Trophoblast cell (in vitro differentiated cells and primary cell): ENCODE measurements at places on chromosomes 11 and 22.

- DNase-seq = peak; percentile 58
Observed at GRCh38 chr11:94751218-94751609, 16.9 kb upstream of the AMOTL1 start.

- DNase-seq = peak; percentile 51
Observed at GRCh38 chr11:10858439-10859325, 829 bp upstream of the ZBED5 start.

- no peak for DNase-seq
Observed at GRCh38 chr22:47474895-47475294, 712.4 kb downstream of the TBC1D22A start.

DNA sequence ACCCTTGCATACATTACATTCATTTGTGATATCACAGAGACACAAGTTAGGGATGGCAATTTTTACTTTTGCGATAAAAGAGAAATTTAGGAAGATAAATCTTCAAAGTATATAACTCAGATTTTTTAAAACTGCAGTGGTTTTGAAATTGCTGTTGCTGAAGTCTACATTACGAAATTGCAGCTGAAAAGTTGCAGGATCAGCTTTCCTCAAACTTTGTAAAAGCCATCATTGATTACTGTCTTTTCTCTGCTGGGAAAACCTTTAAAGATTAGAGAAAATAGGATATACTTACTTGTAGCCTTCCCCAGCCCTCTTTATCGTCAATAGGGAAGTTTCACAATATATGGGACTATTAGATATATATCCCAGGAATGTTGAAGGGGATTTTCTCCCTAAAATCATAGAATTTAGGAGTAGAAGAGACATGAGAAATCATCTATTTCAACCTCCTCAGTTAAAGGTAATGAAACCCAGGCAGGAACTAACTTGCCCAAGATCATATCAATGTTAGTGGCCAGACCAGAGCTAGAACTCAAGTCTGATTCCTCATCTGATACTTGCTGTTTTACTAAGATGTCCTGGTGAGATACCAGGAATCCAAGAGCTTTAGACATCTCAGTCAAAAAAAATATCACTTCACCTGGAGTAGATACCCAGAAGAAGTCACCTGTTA lies 10.4 kb upstream of the AGBL2 start:
- no peak for DNase-seq

GRCh38 chr22:36315325-36315724 lies 62.4 kb downstream of the APOL1 start:
- no peak for DNase-seq

- DNase-seq = no peak
Observed at GRCh38 chr11:119531056-119531455, 108.1 kb upstream of the THY1 start.

GRCh38 chr11:128772814-128773213 lies 78.9 kb downstream of the FLI1 start:
- DNase-seq = no peak

DNA sequence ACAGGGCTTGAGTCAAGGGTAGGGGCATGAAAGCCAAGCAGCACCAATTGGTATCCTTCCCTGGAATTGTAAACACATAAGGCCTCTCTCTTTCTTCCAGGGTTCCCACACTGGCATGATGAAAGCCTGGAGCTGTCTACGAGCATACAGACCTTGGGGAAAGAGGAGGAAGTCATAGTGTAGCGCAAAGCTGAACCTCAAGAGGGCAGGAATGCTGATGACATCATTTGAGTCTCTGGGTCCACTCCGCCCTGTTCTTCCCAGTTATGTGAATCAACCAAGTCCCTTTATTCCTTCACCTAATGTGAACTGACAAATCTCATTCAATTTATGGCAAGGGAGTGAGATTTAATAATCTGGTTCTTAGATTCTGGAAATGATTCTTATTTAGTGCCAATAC lies 266.4 kb upstream of the NCAM1 start:
- DNase-seq = no peak

- DNase-seq = no peak
Observed at GRCh38 chr11:27406498-27407354, 43.7 kb upstream of the CCDC34 start.

DNA sequence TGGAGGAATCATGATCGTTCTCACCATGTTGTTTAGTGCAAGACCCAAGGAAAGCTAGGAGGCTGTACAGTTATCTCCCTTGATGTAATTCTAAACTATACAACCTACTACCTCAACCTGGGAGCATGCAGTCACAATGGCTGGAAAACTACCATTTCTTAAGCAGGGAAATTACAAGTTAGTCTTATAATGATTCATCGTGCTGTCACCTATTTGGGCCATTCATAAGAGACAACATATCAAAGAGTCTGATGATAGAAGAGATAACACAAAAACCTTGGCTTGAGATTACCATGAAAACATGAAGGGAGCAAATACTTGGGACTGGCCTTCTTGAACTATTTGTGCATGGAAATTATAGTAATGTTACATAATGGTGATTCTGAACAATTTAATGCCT lies 30.5 kb upstream of the BLID start:
- no peak for DNase-seq

GRCh38 chr22:26033071-26033470 lies 136.2 kb upstream of the SEZ6L start:
- no peak for DNase-seq

DNA sequence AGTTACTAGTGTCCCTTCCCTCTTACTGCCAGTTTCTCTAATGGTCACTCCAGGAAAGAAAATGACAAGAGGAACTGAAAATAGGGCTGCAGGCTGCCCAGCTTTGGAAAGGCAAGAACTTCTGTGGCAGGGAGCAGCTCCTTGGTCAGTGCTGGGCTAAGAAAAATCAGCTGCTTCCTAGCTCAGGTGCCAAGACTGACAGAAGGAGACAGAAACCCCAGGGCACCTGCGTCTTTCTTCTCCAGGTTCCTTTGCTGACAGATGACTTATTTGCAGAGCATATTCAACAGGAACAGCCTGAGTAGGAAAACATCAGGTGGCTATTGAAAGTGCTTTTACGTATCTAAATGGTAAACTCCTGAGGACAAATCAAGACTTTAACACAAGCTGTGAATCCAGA lies 25.4 kb downstream of the MAML2 start:
- no peak for DNase-seq

DNA sequence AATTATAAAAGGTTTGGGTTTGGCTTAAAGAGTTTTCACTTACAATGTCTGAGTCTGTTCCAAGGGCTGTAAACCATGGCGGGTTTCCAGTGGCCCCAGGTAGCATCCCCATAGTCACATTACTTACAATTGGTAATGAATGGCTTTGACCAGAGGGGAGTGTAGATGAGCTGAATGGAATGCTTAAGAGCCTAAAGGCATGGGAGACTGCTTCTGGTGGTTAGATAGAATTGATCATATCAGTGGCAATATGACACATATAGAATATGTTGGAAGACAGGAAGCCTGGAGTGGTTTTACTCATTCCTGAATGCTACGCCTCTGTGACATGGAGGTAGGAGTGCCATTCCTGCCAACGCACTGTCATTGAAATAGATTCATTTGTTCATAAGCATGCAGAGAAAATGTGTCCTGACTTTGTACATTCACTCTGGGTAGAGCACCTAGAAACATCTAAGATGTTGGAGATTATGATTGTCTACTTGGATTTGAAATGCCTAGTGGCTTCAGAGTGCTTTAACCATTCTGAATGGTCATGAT lies 183.3 kb downstream of the BLID start:
- peak; percentile 52 for DNase-seq

- no peak for DNase-seq
Observed at GRCh38 chr11:13620063-13620462, 48.4 kb upstream of the FAR1 start.

DNA sequence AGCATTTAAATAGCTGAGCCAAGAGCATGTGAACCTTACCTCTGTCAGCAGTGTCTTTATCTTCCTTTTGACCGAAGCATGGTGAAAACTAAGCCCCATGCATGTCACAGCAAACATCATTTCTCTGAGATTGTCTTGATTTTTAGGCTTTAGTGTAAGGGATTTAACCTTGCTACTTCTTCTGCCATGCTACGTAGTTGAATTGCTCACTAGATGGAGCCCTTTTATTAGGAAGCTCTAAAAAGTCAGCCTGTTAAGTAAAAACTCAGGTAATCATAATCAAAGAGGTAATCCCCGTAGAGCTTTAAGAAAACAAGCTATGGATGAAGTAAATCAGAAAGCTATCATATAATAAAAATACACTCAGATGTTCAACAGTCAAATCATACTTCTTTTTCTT lies 149.5 kb downstream of the PGR start:
- DNase-seq = no peak

- no peak for DNase-seq
Observed at GRCh38 chr11:66820901-66821300, 22.3 kb upstream of the RCE1 start.

- DNase-seq = no peak
Observed at GRCh38 chr11:60389279-60389910, 6.9 kb upstream of the MS4A14 start.

GRCh38 chr22:29152045-29152953 lies 53.4 kb upstream of the EMID1 start:
- no peak for DNase-seq

GRCh38 chr11:129408865-129409444 lies 33.3 kb downstream of the BARX2 start:
- no peak for DNase-seq

DNA sequence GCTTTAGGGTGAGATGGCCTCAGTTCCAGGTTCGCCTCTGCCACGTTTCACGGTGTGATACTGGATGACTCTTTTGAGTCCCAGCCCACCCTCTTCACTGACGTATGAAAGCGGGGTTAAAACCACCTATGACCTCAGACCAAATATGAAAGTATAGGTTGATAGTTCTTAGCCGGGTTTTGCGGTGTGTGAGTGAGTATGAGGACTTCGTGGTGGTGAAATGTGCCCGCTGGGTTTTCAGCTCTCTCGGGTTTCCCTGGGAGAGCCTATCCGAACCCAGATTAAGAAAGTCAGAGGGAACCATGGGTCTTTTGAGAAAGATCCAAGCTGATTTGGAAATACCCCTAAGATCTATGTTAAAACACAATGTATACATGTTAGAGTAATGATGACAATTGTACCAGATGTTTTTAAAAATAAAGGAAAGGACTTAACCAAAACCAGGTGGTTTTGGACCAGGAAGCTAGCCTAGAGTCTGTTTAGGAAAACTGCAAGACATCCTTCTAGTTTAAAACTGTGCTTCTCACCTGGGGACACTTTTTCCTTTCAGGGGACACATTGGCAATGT lies 25.8 kb upstream of the ST3GAL4 start:
- DNase-seq = no peak

- peak; percentile 4 for DNase-seq
Observed at GRCh38 chr11:66546368-66546965, at the start of gene ACTN3. ACTN3 (plus strand) TSS chr11:66546903; CDS start chr11:66546938, 35 bp downstream.

DNA sequence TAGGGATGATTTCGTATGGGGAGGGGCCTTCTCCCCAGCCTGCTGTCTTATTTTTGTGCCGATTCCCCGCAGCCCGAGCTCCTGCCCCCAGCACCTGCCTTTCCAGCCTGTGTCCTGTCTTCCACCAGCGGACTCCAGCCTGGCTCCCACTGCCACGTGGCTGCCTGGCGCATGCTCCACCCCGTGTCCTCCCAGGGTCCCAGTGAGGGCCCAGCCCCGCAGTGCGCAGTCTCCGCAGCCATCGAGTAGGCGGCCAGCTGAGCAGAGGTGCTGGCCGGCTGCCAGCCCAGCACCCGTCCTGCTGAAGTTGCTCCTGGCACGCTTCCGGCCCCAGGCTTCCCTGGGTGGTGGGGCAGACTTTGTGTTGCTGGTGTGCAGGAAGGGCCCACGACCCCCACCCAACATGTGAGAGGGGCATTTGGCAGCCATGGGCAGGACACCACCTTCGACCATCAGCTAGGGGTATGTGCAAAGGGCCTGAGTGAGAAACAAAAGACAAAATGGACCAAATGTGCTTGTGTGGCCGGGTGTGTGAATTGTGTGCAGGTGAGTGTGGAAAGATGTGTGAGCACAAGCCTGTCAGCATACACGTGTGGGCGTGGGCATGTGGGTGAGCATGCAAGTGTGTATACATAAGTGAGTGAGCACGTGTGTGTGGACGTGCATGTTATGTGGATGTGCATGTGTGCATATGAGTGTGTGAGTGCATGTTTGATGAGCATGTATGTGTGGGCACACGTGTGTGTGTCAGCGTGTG lies 55.9 kb downstream of the RTN4R start:
- no peak for DNase-seq

GRCh38 chr11:71269603-71270511 lies 17.5 kb upstream of the SHANK2 start:
- DNase-seq = no peak

DNA sequence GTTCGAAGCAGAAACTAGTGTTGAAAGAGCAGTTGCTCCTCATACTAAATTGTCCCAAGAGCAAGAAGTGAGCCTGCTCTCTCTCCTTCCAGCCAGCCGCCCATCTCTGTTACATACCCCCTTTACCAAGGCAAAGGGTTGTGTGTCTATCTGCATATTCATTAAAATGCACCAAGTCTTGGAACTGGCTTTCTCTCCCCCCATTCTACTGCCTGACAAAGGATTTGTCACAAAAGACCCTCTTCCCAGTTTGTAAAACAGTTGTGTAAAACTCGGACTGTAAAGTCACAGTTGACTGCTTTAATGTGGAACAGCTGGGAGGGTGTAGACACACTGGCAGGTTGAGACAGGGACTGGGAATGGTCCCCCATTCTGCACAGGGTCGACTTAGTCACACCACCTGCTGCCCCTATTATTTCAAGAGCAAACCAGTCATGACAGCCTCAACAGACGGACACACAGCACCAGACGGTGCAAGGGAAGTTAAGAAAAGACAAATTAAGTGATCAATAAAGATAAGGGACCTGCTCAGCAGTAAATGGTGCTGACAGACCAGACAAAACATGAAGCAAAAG lies 60.0 kb upstream of the HTATIP2 start:
- DNase-seq = no peak

DNA sequence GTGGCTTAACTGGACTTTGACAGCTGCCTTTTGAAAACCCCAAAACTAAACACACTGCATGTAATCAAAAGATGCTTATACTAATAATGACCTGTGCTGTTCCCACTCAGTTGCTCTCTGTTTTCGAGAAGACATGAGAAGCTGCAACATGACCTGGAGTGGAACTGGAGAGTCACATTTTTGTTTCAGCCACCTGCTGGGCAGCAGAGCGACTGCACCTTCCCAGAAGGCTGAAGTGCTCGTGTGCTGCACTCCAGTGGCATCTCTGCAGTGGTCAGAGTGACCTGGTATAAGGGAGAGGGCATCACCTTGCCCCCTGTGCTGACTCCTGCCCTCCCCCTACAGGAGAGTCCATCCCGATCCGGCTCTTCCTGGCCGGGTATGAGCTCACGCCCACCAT lies 8.6 kb downstream of the THYN1 start:
- peak; percentile 48 for DNase-seq

DNA sequence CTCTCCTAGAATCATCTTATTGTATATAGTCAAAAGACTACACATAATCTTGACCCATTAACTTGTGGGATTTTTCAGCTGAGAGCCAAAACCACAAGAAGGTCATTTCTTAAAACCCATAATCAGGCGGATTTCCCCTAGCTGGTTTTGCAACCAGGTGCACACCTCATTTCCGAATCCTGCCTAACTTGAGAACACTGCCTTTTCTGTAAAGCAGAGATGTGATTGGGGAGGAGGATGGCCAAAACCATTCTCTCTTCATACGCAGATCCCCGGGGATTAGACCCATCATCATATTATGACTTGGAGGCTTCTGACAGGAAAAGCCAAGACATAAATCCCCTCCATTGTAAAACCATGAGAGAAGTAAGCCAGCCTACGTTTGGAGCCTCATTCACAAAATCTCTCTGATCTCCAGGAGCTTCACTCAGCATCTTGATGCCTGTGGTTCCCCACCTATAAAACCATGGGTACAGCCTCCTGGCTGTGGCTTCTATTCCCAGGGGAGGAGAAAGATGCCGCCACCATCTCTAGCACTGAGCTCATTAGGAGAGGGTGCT lies 191.3 kb downstream of the KIF18A start:
- no peak for DNase-seq

- no peak for DNase-seq
Observed at GRCh38 chr11:7574491-7575130, 60.8 kb downstream of the PPFIBP2 start.
